AG04450 (cell line): ENCODE measurements at places on chromosomes 11 and 22.

GRCh38 chr11:133011604-133012003 is 520.7 kb downstream of the OPCML start:
- no peak for DNase-seq

DNA sequence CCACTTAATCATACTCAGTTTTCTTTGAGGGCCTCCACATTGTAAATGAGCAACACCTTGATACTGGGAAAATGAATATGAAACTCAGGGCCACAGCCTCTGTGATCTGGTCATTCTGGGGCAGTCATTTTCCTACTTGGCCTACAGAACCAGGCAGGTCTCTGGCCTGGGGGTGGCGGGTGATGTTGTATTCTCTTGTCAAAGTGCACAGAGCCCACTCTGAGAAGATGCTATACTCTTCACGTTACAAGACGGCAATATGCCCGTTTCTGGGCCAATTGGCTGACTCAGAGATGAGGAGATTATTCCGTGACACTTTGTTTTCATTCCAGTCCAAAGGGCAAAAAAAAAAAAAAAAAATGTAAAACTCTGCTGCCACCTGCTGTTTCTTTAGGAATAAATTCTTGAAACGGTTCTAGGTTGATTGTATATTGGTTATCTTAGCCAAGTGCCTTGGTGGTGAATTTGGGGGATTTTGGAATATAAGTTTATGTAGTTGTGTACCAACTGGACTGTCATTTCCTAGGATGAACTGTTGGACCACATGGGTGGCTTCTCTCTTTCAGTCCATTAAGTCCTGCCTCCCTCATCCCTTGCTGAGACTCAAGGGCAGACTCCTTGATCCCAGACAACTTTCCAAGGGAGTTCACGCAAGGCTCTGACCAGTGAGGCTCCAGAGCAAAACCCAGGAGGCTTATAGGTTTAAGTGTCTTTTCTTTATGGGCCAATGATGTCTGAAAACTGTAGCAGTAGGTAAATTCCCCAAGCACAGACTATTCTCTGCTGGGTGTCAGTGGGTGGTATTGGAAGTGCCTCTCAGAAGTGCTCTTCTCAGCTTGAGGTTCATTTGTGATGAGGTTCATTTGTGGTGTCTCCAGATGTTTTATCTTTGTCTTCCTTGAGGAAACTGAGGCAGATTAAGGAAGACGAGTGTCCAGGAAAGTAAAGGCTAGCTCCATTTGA is 18.2 kb downstream of the ADM start:
- no peak for DNase-seq

DNA sequence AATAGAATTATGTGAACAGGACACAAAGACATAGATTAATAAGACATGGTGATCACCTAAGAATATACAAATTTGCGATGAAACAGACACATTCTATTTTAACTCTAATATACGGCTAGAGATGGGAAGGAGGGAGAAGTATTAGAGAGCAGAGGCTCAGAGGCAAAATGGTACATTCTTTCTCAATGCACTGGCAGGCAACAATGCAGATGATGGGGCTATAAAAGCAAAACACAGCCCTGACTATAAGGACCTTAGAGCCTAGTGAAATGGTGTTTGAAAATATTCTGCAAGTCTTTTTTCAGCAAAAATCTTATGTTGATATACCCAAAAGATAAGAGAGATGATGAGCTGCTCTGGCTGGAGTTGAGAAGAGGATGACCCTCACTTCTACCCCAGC is 13.1 kb downstream of the TCF20 start:
- no peak for DNase-seq

DNA sequence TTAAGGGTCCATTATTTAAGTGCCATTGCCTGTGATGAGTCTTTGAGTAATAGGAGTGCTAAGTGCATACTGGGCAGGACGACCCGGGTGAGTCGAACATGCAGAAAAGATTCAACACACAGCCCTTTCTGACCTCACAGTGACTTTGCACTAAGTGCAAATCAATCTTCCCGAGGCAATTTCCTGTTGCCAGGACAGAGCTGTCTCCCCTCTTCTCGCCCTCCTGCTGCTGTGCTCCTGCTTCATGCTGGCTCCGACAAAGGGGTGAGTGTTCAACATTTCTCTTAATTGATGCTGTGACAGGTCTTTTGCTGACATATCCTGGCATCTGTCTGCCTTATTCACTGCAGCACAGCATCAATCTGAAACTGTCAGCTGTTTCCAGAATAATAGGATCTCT is 42.0 kb downstream of the MCHR1 start:
- DNase-seq = no peak

DNA sequence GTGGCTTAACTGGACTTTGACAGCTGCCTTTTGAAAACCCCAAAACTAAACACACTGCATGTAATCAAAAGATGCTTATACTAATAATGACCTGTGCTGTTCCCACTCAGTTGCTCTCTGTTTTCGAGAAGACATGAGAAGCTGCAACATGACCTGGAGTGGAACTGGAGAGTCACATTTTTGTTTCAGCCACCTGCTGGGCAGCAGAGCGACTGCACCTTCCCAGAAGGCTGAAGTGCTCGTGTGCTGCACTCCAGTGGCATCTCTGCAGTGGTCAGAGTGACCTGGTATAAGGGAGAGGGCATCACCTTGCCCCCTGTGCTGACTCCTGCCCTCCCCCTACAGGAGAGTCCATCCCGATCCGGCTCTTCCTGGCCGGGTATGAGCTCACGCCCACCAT is 8.6 kb downstream of the THYN1 start:
- no peak for DNase-seq
